ENCODE measurements at places on chromosomes 11 and 22.

- peak; percentile 45 for DNase-seq
Measured at GRCh38 chr11:59206635-59207034, 6.1 kb downstream of the MPEG1 start.

DNA sequence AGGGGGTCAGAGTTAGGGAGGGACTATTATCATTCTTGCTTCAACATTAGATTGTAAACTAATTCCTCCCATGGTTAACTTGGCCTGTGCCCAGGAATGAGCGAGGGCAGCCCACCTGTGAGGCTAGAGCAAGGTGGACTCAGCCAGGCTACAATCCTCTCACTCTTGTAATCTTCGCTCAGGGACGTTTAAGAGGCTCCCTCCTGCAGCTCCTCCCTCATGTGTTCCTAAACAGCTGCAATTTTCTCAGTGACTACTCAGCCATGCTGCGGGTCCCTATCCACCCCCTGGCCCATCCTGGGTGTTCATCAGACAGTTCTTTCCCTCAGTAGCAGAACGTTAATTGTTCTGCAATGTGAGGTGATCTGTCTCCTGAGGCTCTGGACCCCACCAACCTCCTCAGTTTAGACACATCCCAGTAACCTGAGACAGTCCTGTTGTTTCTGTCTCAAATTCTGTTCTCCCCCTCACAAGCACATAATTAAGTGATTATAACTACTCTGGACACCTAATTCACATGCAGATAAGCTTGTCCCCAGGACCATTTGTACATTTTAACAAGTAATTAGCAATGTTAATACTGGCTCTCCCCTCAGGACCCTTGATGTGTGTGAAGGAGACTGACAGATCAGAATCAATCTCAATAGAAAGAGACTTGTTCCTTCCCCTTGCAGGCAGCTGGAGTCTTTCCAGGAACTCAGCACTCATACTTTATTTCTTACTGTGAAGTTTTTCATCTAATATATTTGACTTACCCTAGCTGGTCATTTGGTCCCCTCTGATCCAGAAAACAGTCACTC is 337.2 kb upstream of the B3GAT1 start:
- DNase-seq = no peak

GRCh38 chr22:46639843-46640242 is 19.7 kb downstream of the GRAMD4 start:
- no peak for DNase-seq

- DNase-seq = no peak
Measured at GRCh38 chr22:49006207-49007012, 821.3 kb downstream of the BRD1 start.

- no peak for DNase-seq
Measured at GRCh38 chr22:49951000-49951677, 9.4 kb upstream of the PIM3 start.

GRCh38 chr11:44911029-44911814 is 39.5 kb downstream of the TP53I11 start:
- DNase-seq = peak; percentile 89

DNA sequence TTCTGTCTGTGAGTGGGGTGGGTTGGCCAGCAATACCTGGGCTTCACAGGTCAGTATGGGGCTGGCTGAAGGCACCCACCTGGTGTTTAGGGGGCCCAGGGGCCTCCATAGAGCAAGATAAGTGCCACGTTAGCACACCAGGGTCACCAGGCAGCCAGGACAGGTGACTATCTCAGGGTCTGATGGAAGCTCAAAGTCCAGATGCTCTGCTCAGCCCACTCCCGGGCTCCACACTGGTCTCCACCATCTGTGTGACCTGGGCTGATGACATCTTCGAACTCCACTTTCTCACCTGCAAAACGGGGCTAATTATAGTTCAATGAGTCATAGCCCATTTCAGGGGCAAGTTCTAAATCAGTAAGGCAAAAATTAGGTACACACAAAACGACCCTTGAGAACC is 39.4 kb upstream of the PRDM11 start:
- DNase-seq = no peak

DNA sequence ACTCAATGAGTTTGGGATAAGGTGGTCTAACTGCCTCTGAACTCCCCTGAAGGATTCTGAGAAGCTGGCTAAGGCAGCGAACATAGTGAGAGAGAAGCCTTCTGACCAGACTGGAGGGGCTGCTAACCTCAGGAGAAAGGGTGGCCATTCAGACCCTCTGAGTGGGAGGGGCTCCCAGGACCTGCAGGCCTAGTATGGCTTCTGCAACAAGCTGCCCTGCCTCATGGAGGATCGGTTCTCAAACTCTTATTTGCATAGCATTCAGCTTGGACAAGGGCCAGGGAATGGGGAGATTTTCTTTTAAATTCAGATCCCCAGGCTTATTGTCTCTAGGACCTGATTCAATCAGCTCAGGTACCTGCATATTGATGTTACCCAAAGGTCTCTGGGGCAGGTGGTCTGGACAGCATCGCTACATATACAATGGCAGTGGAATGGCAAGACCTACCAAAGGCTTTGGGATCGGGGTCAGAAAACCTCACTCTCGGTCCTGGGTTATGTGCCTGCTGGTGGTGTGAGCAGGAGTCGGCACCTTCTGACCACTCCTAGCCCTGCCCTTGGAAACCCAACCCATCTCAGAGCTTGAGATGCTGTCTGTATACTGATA is 599.1 kb downstream of the BRD1 start:
- DNase-seq = no peak

- DNase-seq = peak; percentile 64
Measured at GRCh38 chr11:24496736-24497725, at the start of gene LUZP2. Gene LUZP2 (plus strand): TSS chr11:24497053.
